ENCODE measurements at places on chromosomes 16 and 17.

DNA sequence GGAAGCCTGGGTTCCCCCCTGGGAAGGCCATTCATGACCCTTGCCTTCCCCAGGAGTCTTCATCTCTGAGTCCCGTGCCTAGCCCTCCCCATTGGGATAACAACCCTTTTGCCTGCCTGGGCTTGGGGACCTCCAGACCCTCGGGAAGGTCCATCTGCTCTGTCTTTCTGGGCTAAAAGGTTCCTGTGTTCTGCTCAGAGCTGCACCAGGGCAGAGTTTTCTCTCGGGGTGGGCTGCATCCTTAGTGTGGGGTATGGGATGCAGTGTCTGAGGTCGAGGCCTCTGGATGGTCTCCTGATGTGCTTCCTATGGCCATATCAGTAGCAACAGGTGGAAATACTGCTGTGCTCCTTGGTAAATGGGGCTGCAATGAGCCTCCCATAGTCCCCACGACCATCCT lies 22.9 kb upstream of the PLLP start:
- no peak for DNase-seq

GRCh38 chr17:46166692-46167249 lies 26.5 kb downstream of the KANSL1 start:
- no peak for DNase-seq

DNA sequence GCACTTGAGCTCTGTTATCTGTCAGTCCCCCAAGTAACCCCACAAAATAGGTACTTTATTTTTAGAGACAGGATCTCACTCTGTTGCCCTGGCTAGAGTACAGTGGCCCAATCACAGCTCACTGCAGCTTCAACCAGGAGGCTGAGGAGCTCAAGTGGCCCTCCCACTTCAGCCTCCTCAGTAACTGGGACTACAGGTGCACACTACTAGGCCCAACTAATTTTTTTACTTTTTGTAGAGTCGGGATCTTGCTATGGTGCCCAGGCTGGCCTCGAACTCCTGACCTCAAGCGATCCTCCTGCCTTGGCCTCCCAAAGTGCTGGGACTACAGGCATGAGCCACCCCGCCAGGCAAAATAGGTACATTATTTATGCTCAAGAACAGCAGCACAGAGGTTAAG lies 99.6 kb downstream of the MGAT5B start:
- DNase-seq = no peak

- DNase-seq = no peak
Observed at GRCh38 chr16:55490301-55490700, 11.3 kb downstream of the MMP2 start.

- no peak for DNase-seq
Observed at GRCh38 chr16:85029408-85029784, 1.8 kb downstream of the KIAA0513 start.

- DNase-seq = no peak
Observed at GRCh38 chr17:51118330-51119195, 2.1 kb downstream of the SPAG9 start.

DNA sequence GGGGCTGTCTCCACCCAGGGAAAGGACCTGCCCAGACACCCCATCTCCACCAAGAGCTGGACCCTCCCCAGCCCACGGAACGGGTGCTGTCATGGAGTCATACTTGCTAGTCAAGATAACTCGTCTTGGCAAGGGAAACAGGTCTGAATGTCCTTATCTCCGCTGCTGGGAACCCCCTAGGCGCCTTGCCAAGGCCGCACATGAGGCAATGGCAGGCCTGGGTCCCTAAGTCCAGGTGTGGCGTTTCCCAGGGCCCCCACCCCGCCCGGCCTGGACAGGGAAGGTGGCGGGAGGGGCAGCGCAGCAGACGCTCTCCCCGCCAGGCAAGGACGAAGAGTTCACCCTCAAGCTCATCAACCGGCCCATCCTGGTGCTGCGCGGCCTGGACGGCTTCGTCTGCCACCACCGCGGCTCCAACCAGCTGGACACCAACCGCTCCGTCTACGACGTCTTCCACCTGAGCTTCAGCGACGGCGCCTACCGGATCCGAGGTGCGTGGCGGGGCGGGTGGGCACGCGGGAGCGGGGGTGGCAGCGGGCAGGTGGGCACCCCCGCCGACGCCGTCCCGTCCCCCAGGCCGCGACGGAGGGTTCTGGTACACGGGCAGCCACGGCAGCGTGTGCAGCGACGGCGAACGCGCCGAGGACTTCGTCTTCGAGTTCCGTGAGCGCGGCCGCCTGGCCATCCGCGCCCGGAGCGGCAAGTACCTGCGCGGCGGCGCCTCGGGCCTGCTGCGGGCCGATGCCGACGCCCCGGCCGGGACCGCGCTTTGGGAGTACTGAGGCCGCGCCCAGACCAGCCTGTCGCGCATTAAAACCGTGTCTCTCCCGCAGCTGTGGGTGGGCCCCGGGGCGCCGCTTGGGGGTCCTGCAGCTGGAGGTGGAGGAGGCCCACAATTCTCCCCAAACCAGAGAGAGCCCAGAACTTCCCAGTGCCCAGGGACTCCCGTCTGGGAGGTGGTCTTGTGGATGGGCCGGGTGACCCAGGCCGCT lies 8.4 kb downstream of the FSCN2 start:
- DNase-seq = peak; percentile 52

DNA sequence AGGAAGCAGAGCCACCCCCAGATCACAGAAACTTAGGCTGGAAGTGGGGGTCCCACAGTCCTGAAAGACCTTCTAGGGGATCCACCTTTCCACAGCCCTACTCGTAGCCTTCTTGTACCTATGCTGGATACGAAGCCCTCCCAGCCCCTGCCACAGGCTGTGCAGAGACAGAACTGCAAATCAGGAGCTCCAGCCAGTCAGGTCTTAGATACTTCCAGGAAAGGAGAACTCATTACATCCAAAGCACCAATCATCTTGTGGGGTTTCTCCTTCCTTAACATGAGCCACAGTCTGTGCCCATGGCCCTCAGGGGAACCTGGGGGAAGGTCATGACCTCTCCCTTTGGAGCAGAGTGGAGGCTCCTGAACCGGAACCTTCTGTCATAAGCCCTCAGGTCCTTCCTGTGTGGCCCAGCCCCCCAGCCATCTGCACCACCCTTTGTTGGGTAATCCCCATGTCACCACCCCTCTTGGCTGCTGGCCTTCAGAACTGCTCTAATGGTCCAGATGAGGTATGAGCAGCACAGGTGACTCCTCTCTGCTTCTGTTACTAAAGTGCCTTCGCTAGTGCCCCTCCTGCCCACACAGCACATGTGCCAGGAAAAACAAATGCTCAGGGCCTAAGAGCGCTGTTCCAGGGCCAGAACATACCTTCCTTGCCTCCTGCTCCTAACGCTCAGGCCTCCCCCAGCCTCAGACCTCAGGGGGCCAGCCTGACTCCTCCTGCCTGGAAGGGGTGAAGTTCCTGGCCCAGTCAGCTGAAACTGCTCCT lies 14.6 kb downstream of the SRCIN1 start:
- DNase-seq = peak; percentile 24

DNA sequence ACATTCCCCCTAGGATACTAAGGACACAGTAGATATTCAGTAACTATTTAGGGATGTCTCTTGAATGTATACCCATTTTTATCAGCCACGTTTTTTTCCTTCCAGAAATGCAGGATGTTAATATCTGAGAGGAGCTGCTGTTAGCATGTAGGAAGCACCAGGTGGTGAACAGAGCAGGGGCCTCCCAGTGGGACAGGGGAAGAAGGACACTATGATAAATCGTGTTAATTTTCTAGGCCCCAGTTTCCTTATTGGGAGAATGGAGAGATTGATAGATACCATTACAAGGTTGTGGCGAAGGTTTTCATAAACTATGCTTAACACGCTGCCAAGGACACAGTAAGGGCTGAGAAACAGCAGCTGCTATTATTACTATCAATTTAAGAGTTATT lies 45.4 kb downstream of the PRSS54 start:
- no peak for DNase-seq

GRCh38 chr16:47905771-47906170 lies 250.0 kb downstream of the ABCC12 start:
- no peak for DNase-seq

DNA sequence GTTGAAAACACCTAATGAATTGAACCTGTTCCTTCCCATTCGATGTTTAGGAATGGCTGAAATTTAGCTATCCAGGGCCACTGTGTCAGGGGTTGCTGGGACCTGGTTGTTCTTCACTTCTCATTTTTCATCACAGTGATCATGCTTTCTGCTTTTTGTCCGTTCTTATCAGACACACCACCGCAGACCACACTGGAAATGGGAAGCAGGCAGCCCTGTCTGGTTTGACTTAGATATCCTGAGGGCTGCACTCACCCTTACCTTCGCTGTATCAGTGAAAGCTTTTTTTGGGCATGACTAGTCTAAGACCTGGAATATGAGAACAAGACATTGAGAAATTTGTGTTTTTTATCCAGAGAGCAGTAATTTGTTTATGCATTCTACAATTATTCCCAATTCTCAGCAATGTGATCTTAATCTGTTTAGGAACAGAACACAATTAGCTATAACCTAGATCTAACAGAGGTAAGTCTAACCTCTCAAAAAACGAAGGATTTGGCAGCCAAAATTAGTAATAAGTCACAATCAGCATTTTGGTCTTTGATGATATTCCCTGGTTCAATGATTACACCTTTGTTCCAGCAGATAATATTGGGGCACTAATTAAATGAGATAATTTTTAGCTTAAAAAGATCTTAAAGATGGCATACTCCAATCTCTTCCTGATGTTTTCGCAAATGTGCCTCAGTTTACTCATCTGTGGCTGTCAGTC lies 126.0 kb upstream of the GOT2 start:
- DNase-seq = no peak

DNA sequence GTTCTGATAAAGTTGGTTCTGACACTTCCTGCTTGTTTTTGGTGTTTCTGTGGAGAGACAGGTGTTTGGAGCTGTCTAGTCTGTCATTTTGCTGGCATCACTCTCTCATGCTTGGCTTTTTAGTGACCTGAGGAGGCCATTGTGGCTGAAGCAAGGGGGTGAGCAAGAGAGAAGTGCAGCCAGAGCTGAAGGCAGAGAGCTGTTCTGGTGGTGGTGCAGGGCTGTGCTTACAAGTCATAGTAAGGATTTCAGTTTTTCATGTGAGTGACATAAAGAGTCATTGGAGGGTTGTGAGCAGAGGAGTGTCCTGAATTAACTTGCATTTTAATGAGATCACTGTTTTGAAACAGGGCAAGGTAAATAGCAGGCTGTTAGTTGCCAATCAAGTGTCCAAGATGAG lies 97.5 kb downstream of the CHD9 start:
- no peak for DNase-seq

DNA sequence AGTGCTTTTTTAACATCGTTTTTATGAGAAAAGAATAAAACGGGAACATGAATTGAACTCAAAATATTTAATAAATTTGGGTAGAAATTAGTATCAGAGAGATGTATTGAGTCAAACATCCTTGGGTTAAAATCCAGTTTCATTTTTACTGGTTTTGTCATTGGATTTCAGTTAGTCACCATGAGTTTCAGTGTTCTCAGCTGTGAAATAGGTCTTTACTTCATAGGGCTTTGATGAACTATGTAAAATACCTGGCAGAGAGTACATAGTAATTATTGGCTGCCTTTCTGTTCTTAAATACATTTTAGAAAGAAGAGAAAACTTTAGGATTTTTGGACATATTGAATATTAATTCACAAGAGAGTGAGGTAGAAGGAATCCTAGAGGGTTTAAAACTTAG lies 105.8 kb downstream of the TANC2 start:
- DNase-seq = no peak

GRCh38 chr16:76360404-76360803 lies 83.2 kb downstream of the CNTNAP4 start:
- no peak for DNase-seq

DNA sequence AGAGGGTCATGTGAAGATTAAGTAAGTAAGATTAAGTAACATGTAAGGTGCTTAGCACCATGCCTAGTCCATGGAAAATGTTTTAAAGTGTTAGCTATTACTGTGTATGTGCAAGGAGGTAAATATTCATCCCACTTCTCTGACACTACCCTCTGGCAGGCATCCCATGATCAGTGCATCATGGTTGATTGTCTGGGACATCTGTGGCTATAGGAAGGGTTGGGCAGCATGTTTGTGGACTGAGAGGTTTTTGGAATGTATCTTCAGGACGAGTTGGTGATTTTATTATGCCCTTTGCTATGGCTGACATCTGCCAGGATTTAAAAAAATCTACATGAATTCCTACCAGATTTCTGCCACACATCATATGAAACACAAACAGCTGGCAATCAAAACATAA lies 6.5 kb upstream of the TAOK1 start:
- no peak for DNase-seq

DNA sequence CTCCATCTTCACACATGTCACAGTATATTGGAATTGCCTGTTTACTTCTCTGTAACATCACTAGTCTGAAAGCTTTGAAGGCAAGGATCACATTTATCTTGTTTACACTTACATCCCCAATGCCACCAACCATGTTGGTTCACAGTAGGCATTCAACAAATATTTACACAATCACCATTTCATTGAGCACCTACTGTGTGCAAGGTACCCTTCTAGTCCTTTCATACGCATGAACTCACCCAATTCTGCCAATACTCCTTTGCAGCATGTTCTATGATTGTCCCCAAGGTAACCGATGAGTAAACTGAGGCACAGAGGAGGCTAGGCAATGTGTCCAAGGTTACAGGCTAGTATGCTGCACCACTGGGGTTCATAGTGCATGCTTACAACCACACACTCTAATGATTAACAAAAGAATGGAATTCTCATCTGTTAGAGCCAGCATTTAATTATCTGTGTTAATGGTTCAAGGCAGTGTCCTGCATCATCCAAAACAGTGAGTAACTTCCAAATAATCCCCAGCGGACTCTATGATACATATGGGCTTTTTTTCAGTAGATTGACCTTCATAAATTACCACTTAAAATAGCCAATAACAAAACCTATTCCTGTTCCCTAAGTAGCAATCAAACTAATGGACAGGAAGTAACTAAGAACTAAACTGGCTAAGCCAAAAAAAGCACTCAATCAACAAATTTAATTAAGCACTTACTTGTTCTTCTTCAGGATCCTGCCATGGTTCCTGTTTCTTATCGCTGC lies 364.5 kb upstream of the XYLT1 start:
- DNase-seq = no peak

GRCh38 chr16:22016927-22017326 lies 9.0 kb downstream of the MOSMO start:
- no peak for DNase-seq

DNA sequence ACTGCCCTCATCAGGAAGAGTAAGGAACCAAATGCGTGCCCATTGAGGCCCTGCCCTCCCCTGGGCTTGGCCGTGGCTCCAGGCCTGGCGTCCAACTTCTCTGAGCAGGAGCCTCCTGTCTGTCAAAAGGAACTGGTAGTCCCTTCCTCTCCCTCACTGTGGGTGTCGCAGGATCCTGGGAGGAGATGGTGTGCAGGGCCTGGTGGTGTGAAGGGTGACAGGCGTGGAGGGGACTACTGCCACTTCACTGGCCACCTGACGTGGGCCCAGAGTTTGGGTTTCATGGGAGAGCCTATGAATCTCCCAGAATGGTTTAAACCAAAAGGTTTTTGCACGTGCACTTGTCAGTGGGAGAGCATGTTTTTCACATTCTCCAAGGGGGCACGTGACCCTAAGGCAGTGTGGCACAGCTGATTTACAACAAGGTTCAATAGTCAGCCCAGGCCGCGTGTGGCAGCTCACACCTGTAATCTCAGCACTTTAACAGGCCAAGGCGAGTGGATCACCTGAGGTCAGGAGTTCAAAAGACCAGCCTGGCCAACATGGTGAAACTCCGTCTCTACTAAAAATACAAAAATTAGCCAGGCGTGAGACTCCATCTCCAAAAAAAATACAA lies 12.5 kb downstream of the ARL2BP start:
- DNase-seq = no peak

Measured in neural progenitor cell (in vitro differentiated cells).